Aorta (tissue), 5 donors: ENCODE measurements at places on chromosomes 13 and 19. TPM values are rescaled to one million over a fixed set of nuclear protein-coding genes. Genes with fewer than 3 reads are reported as not detected.

DNA sequence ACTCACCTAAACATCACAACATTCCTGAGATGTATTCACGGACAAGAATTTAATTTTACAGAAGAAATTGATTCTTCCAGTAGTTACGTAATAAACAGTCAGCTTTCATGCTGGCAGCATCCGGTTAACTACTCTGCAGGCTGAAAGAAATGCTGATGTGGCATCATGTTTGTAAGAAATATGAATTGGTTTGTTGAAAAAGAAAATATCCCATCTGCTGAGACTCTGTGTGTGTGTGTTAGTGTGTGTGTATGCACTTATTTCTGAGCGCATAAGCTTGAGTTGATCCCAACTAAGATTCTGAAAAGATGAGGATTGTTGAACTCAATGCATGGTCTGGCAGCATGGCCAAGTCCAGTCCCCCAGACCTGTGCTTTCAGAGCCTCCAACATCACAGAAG is 74.3 kb upstream of the FAM216B start:
- H3K4me1 ChIP-seq: no peaks in the 10 kb centered on the region
- no peaks in the 10 kb centered on the region for H3K36me3 ChIP-seq
- H3K27ac ChIP-seq: no peak overlapping the region
- H3K4me3 ChIP-seq: no peak overlapping the region
- no peak for DNase-seq
- no peaks in the 10 kb centered on the region for H3K27me3 ChIP-seq

The MBD3L3 gene
- not detected for total RNA-seq

GRCh38 chr19:16284505-16284904 is 40.1 kb upstream of the KLF2 start:
- no peak overlapping the region for H3K4me3 ChIP-seq
- H3K27ac ChIP-seq: peak overlapping the region; percentile 90
- H3K36me3 ChIP-seq: no peaks in the 10 kb centered on the region
- no peak for DNase-seq
- no peaks in the 10 kb centered on the region for H3K27me3 ChIP-seq
- H3K4me1 ChIP-seq: no peaks in the 10 kb centered on the region

GRCh38 chr13:114263578-114263977 is 17.8 kb upstream of the UPF3A start:
- no peaks in the 10 kb centered on the region for H3K4me1 ChIP-seq
- H3K4me3 ChIP-seq: no peak overlapping the region
- H3K27ac ChIP-seq: no peak overlapping the region
- peaks cover 19% of the 10 kb centered on the region for H3K36me3 ChIP-seq
- no peaks in the 10 kb centered on the region for H3K27me3 ChIP-seq

The KCTD15 gene
- total RNA-seq: 39.3 TPM

The OR7C1 gene
- total RNA-seq: not detected

The ADAT3 gene
- total RNA-seq: 5.5 TPM

DNA sequence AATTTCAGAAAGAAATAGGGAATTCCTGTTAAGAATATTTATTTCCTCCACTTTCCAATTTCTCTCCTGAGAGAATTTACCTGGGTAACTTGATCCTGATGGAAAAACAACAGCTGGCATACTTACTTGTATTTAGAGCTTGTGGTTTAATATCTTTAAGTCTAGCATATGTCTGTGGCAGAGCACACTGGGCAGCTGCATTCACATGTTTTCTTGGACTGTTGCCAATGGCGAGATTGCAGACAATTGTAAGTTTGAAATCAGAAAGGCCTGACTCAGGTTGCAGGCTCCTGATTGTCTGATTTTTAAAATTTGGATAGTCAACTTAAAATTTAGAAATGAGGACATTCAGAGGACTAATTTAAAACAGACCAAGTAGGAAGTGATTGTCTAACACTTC is 66.9 kb downstream of the NHLRC3 start:
- DNase-seq: no peak
- no peak overlapping the region for H3K27ac ChIP-seq
- no peaks in the 10 kb centered on the region for H3K36me3 ChIP-seq

GRCh38 chr13:98214707-98215106 is 37.6 kb upstream of the RNF113B start:
- H3K36me3 ChIP-seq: no peaks in the 10 kb centered on the region
- no peak overlapping the region for H3K4me3 ChIP-seq
- no peaks in the 10 kb centered on the region for H3K27me3 ChIP-seq
- no peaks in the 10 kb centered on the region for H3K4me1 ChIP-seq

- H3K27ac ChIP-seq: no peak overlapping the region
- H3K4me1 ChIP-seq: peaks cover 4% of the 10 kb centered on the region
- no peaks in the 10 kb centered on the region for H3K27me3 ChIP-seq
- H3K36me3 ChIP-seq: no peaks in the 10 kb centered on the region
- no peak for DNase-seq
- H3K4me3 ChIP-seq: no peak overlapping the region
Observed at GRCh38 chr13:76329004-76329403, 557.2 kb downstream of the KCTD12 start.

DNA sequence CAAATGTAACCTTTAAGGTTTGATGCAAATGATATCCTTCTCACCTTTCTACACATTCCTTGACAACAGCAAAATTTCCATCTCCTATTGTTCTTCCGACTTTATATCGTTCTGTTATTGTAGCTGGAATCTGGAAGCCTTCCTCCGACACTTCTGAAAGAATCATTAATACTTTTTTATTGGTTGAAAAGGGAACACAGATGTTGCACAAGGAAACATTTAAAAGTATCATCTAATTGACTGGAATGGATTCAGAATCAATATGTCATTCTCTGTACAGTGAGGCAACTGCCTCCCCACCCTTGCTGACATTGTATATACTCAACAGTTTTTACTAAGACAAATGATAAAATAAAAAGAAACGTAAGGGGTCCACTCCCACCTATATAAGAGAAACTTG is 295.2 kb downstream of the DCLK1 start:
- H3K4me1 ChIP-seq: no peaks in the 10 kb centered on the region
- no peaks in the 10 kb centered on the region for H3K27me3 ChIP-seq
- H3K36me3 ChIP-seq: no peaks in the 10 kb centered on the region
- no peak overlapping the region for H3K27ac ChIP-seq

GRCh38 chr13:24341439-24341838 is 32.1 kb downstream of the C1QTNF9 start:
- H3K27me3 ChIP-seq: no peaks in the 10 kb centered on the region
- no peaks in the 10 kb centered on the region for H3K36me3 ChIP-seq
- no peak overlapping the region for H3K4me3 ChIP-seq
- H3K4me1 ChIP-seq: no peaks in the 10 kb centered on the region
- DNase-seq: no peak
- no peak overlapping the region for H3K27ac ChIP-seq

- H3K4me3 ChIP-seq: no peak overlapping the region
- H3K4me1 ChIP-seq: no peaks in the 10 kb centered on the region
- H3K27ac ChIP-seq: no peak overlapping the region
- DNase-seq: no peak
Observed at GRCh38 chr19:13689085-13689484, 75.2 kb upstream of the MRI1 start.

The ZNF223 gene
- total RNA-seq: 3.8 TPM

GRCh38 chr13:41699759-41700158 is 242.4 kb downstream of the RGCC start:
- H3K36me3 ChIP-seq: no peaks in the 10 kb centered on the region
- H3K4me3 ChIP-seq: no peak overlapping the region
- H3K4me1 ChIP-seq: peaks cover 7% of the 10 kb centered on the region
- DNase-seq: no peak
- no peaks in the 10 kb centered on the region for H3K27me3 ChIP-seq

- no peaks in the 10 kb centered on the region for H3K36me3 ChIP-seq
- no peak for DNase-seq
- H3K27me3 ChIP-seq: no peaks in the 10 kb centered on the region
Observed at GRCh38 chr19:50460161-50460765, 16.0 kb upstream of the EMC10 start.

GRCh38 chr19:11021760-11022144 is 60.9 kb downstream of the SMARCA4 start:
- H3K4me1 ChIP-seq: no peaks in the 10 kb centered on the region
- H3K27me3 ChIP-seq: no peaks in the 10 kb centered on the region
- DNase-seq: no peak

GRCh38 chr13:58081301-58081820 is 449.8 kb downstream of the PCDH17 start:
- H3K4me3 ChIP-seq: no peak overlapping the region
- H3K27ac ChIP-seq: no peak overlapping the region
- H3K4me1 ChIP-seq: no peaks in the 10 kb centered on the region
- no peak for DNase-seq
- H3K36me3 ChIP-seq: no peaks in the 10 kb centered on the region
- H3K27me3 ChIP-seq: no peaks in the 10 kb centered on the region

DNA sequence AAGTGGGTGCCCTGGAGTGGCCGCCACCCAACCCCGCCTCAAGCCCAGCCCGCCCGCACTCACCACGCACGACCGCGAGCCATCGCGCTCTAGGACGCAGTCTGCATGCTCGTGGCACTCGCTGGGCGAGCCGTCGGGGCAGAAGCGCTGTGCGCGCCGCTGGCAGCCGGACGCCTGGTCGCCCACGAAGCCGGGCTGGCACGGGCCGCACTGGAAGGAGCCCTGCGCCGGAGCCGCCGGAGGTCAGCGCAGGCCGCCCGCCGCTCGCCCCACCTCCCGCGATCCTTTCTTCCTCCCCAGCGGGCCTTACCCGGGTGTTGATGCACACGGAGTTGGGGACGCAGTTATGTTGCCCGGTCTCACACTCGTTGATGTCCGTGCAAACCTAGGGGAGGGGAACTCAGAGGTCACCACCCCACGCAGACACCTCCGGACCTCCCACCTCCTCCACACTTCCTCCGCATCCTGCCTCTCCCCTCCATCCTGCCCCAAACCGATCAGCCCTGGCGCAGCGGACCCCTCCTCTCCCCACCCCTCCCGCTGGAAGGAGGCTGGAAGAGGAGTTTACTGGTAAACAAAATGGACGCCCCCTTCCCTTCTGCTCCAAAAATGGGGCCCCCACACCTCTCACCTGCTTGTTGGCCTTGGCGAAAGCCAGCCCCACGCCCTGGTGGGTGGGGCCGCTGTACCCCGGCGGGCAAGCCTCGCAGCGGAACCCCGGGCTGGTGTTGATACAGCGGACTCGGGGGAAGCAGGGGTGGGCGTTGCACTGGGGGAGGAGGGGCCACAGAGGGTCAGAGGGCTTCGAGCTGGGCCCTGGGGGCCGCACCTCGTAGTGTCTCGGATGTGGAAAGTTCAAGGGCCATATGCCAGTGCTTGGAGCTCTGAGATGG is 2.3 kb downstream of the COMP start:
- no peak overlapping the region for H3K4me3 ChIP-seq
- no peaks in the 10 kb centered on the region for H3K36me3 ChIP-seq
- H3K27me3 ChIP-seq: no peaks in the 10 kb centered on the region
- no peaks in the 10 kb centered on the region for H3K4me1 ChIP-seq
- DNase-seq: peak; percentile 74
- H3K27ac ChIP-seq: no peak overlapping the region

DNA sequence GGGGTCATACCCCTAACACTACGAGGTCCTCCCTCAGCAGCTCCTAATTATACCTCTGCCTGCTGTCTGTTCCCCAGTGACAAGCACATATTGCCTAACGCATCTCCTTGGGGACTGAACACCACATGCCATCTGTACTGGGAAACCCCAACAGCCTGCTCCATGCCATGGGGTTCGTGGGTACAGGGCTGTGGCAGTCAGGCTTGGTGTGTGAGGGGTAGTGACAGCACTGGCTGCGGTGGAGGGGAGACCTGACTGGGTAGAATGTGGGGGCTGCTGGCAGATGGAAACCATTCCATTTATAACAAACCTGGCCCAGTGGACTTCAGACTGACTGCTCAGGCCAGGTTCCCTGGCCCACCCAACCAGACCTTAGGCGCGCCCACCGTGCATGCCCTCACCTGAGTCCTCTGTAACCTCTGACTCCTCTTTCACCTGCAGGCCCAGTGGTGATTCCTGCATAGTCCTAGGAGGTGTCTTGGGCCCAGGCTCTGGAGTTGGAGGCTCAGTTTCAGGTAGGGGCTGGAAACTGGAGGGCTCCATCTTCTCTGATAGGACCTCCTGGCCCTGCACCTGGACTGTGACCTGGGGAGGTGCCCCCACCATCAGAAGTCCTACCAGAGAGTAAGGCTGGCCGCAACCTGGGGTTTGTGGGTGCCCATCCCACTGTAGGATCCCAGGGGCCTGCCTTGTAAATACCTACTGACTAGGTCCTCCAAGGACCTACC is 3.0 kb downstream of the MZF1 start:
- H3K4me3 ChIP-seq: no peak overlapping the region
- peak; percentile 51 for DNase-seq
- H3K36me3 ChIP-seq: no peaks in the 10 kb centered on the region
- no peaks in the 10 kb centered on the region for H3K27me3 ChIP-seq
- no peak overlapping the region for H3K27ac ChIP-seq

The CLDND2 gene
- total RNA-seq: not detected

The TRPC4 gene
- 4.3 TPM for total RNA-seq

GRCh38 chr19:55275851-55276719 is 3.8 kb downstream of the HSPBP1 start:
- H3K4me1 ChIP-seq: no peaks in the 10 kb centered on the region
- H3K27me3 ChIP-seq: no peaks in the 10 kb centered on the region
- H3K27ac ChIP-seq: no peak overlapping the region

The PNMA8A gene
- total RNA-seq: 6.8 TPM

GRCh38 chr13:40211586-40211968 is 454.9 kb downstream of the FOXO1 start:
- H3K4me1 ChIP-seq: no peaks in the 10 kb centered on the region
- no peaks in the 10 kb centered on the region for H3K27me3 ChIP-seq
- no peaks in the 10 kb centered on the region for H3K36me3 ChIP-seq
- H3K27ac ChIP-seq: no peak overlapping the region
- no peak for DNase-seq

GRCh38 chr13:33787051-33787591 is 30.8 kb upstream of the RFC3 start:
- H3K4me3 ChIP-seq: no peak overlapping the region
- DNase-seq: no peak
- H3K27ac ChIP-seq: no peak overlapping the region

- no peaks in the 10 kb centered on the region for H3K27me3 ChIP-seq
- H3K4me1 ChIP-seq: no peaks in the 10 kb centered on the region
- no peak overlapping the region for H3K4me3 ChIP-seq
- H3K36me3 ChIP-seq: no peaks in the 10 kb centered on the region
- DNase-seq: no peak
Observed at GRCh38 chr13:113151745-113152690, 6.4 kb upstream of the PROZ start.

- no peak overlapping the region for H3K27ac ChIP-seq
- no peaks in the 10 kb centered on the region for H3K36me3 ChIP-seq
- peaks cover 1% of the 10 kb centered on the region for H3K4me1 ChIP-seq
- H3K27me3 ChIP-seq: no peaks in the 10 kb centered on the region
- no peak for DNase-seq
Observed at GRCh38 chr13:32911506-32911905, 104.7 kb upstream of the KL start.

The ZNF845 gene
- 7.3 TPM for total RNA-seq
